NB4 (cell line): ENCODE measurements at places on chromosomes 7 and 10.

GRCh38 chr10:78850644-78851435, 217.9 kb upstream of the ZMIZ1 start:
- DNase-seq = no peak

- DNase-seq = no peak
These were observed 75.4 kb downstream of the FGFR2 start for GRCh38 chr10:121522831-121523230.

GRCh38 chr7:1151156-1151555, 8.8 kb downstream of the ZFAND2A start:
- DNase-seq = no peak

- DNase-seq = no peak
These were observed 190.9 kb downstream of the REEP3 start for GRCh38 chr10:63711867-63712716.
